WTC11 (cell line): ENCODE measurements at places on chromosomes 6 and 20.

DNA sequence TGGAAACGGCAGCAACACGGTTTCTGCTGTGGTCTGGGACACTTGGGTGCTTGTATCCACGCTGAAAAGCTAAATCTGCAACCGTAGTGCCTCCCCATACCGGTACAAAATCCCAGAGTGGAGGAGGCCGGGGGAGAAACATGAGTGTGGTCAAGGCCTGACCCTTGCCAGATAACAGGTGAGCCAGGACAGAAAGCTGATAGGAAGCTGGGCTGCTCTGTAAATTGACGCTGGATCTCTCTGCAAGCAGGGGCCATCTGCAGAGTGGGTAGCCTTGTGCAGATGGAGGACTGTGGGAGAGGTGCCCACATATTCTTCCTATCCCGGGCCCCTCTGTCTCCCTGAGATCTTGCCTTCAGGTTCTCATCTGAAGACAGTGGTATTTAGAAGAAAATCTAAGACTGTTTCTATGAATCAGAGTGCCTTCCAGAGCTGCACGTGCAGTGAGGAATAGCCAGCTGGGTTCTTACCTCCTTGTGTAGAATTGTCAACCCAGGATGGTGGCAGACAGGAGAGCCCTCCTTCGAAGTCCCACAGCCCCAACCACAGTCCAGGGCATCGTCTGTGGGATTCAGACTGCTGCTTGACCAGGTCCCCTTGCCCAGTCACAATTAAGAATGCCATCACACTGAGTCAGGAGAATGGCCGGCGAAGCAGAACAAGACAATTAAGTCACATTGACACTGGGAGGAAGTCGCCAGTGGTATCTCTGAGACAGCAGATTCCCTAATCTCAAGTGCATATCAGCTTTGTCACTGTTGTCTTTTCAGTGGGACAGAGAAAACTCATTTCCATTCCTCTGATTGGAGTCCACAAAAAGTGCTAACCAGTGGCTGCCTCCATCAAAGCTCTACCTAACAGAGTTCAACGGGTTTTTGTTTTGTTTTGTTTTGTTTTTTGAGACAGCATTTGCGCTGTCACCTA lies 100.0 kb upstream of the RIPOR2 start:
- DNase-seq = no peak

GRCh38 chr6:135537741-135538301 lies 40.3 kb upstream of the AHI1 start:
- DNase-seq = no peak

GRCh38 chr6:129567374-129567773 lies 142.6 kb downstream of the ARHGAP18 start:
- peak; percentile 78 for DNase-seq

DNA sequence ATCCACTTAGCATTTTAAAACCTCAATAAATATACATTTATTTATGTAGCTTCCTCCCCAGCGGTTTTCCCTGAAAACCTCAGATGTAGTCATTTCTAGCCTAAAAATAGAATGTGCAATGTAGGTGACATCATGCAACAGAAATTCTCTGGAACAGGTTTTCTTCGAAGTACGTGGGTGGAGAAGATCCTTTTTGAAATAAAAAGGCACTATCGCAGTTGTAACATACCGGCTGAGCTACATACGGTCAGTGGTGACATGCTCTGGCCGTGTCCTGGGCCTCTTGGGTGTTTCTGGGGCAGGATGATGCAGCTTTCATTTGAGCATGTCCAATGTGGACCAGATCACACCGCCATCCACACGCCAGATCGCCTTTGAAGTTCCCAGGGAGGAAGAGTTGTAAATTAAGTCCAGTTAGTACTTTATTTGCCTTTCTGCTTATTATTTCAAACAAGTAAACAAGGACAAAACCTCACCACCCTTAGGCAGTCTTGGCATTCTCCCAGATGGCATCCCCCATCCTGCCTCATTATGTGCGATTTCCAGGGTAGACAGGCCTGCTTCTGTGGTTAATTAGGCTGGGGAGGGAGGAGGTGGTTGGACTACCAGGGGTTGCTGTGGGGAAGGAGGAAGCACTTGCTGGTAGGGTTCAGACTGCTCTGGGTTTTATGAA lies 109.5 kb upstream of the CLDN20 start:
- DNase-seq = no peak

- no peak for DNase-seq
Observed at GRCh38 chr6:43125119-43125518, 46.0 kb upstream of the SRF start.

DNA sequence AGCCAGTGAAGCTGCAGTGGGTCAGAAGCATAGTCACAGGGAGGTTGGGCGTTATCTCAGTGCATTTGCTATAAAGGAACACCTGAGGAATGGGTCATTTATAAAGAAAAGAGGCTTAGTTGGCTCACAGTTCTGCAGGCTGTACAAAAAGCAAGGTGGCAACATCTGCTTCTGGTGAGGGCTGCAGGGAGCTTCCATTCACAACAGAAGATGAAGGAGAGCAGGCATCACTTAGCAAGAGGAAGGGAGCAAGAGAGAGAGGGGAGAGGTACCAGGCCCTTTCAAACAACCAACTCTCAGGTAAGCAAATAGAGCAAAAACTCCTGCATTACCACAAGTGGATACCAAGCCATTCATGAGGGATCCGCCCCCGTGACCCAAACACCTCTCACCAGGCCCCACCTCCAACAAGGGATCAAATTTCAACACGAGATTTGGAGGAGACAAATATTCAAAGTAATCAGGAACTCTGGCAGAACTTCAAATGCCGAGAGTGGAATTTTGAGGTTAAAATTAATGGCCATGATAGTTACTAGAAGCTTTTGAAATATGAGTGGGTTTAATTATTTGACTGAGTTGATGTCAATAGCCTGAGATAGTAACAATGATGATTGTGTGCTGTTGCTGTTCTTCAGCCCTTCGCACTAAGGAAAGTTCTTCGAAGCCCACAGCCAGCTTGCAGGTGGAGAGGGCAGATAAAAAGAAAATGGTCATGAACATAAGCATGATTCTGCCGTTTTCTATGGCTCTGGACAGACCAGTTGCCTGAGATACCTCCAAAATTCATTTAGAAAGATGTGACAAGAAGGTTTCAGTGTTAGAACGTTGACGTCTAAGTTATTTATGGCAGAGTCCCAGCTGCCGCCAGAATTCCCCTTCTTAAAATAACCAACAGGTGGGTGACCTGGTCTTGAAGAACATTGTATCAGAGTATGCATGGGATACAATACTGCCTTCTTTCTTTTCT lies 55.3 kb upstream of the ADTRP start:
- DNase-seq = peak; percentile 24

- DNase-seq = no peak
Observed at GRCh38 chr6:35165630-35166071, 24.5 kb upstream of the TCP11 start.

GRCh38 chr20:33893314-33893713 lies 82.2 kb downstream of the CHMP4B start:
- no peak for DNase-seq

- no peak for DNase-seq
Observed at GRCh38 chr6:157383471-157383870, 2.5 kb downstream of the ZDHHC14 start.

DNA sequence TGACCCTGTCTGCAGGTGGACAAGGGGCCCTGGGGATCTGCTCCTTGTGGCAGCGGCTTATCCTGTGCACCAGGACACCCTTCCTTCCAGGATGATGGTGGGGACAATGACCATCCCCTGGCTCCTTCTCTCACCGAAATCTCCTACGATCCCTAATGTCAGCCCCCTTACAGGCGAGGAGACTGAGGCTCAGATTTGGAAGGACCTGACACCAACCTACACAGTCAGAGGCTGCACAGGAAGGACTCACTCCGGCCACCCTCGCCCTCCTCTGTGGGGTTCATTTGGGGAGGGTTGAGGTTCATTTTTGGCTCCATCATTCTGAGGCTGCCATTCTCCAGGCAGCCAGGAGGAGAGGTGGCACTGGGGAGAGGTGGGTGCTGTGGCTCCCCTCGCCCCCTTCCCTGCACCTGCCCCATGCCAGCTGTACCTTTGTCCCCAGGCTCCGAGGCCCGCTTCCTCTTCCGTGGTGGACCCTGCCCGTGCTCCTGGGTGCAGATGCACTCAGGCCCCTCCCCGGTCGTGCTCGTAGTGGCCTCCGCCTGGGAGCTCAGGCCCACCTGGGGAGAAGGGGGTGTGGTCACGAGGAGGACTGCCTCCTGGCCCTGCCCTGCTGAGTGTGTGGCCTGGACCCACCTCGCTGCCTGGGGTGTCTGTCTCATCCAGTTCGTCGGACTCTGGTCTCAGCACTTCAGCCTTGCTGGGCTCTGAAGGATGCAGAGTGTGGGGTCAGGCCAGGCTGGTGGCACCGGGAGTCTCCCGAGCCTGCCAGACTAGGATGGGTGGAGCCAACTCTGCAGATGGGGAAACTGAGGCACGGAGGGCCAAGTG lies 5.3 kb upstream of the CABLES2 start:
- no peak for DNase-seq

- no peak for DNase-seq
Observed at GRCh38 chr20:43722153-43722505, 4.7 kb downstream of the GTSF1L start.

- no peak for DNase-seq
Observed at GRCh38 chr6:43254138-43254817, 11.0 kb downstream of the TTBK1 start.

GRCh38 chr20:62133864-62134263 lies 9.3 kb downstream of the PSMA7 start:
- DNase-seq = no peak

DNA sequence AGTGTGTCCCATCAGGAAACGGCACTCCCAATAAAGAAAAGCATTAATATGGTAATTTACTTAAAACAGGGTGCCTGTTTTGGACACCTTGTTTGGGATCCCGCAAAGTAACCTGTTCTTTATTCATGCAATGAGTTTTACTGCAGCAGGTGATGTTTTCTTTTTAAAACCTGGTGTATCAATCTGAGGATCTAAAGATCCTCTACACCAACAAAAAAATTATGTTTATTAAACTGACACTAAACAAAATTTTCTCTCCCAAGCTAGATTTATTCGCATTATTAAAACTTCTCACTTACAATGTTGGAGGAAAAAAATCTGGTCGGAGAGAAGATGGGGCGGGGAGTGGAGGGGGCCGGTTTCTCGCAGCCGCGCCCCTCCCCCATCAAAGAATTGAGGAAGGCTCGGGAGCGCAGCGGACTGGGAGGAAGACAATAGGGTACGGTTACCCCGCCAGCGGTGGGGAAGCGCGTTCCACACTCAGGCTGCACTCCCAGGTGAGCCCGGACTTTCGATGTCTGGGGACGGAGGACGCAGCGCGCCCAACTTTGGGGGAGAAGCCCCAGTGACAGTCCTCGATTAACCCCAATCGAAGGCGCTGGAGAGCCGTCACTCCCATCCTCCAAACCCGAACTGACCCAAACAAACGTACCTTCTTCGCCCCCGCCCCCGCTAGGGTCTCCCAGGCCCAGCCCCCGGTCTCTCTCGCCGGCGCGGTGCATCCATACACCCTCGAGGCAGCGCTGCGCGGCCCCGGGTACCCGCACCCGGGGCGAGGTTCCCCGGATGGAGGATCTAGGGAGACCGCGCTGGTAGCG lies 1.3 kb downstream of the CD24 start:
- DNase-seq = peak; percentile 49

DNA sequence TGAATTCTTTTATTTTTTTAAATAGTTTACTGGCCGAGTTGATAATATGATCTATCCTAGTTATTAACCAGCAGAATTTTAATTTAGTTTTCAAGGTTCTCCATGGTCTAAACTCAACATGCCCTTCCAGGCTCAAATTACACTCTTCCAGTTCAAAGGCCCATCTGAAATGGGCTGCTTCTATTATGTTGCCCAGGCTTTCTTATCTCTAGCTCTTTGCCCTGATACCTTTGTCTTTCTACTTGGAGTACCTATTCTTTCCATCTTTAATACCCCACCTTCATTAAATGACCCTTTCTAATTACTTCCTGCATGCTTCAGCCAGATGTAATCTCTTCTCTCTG lies 541.2 kb upstream of the FLRT3 start:
- no peak for DNase-seq

GRCh38 chr6:154360476-154360875 lies 3.9 kb upstream of the IPCEF1 start:
- no peak for DNase-seq

- DNase-seq = no peak
Observed at GRCh38 chr20:17519606-17520285, 11.4 kb downstream of the BFSP1 start.

- DNase-seq = no peak
Observed at GRCh38 chr6:32837651-32838113, 857 bp downstream of the TAP2 start.

- DNase-seq = peak; percentile 45
Observed at GRCh38 chr6:149963212-149963461, 606 bp upstream of the ULBP1 start.

DNA sequence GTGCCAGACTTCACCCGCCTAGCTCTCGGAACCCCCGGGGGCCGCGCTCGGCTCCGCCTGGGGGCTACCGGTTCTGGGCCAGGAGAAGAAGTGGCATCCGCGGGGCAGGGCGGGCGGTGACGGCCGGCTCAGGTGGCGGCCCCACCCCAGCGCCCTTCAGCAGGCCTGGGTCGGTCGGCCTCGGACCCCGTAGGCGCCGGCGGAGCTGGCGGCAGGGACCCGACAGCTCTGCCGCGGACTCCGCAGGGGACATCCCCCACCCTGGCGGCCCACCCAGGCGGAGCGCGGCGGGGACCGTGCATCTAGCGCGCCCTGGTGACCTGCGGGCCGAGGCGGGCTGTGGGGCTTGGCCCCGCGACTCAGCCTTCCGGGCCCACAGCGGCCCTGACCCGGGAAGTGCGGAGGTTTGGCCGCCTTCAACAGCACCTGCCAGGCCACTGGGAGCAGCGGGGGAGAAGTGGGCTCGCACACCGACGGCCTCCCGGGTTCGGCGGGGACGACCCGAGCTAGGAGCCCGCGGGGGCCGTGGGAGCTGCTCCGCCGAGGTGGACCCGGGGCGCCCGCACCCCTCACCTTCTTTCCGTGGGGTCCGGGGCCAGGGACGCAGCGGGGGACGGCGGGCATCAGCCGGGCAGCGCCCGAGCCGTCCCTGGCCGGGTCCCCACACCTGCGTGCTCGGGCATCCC lies 87.1 kb downstream of the TMEM242 start:
- DNase-seq = no peak

- no peak for DNase-seq
Observed at GRCh38 chr6:79241228-79241627, 6.7 kb upstream of the HMGN3 start.

- DNase-seq = peak; percentile 11
Observed at GRCh38 chr6:18997375-18997826, 610.3 kb downstream of the RNF144B start.

DNA sequence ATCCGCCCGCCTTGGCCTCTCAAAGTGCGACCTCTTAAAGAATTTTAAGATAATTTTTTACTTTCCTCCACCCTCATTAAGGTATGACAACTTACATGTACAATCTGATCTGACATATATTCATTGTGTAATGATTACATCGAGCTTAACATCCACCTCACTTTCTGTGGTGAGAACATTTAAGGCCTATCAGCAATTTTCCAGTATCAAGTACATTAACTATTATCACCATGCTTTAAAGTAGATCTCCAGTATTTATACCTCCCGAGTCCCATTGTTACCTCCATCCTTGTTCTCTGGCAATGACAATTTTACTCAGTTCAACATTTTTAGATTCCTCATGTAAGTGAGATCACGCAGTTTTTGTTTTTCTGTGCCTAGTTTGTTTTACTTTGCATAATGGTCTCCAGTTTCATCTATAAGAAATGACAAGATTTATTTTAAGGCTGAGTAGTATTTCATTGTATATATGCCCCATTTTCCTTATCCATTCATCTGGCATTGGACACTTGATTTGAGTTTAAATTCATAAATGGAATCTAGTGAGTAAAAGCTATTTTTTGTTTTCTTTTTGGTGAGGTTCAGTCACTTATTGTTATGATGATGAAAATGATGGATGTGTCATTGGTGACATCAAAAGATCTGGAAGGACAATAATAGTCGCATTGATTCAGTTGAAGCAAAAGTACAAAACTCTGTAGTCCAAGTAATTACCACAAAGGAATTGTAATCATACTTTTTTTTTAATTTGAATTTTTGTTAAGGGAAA lies 87.0 kb downstream of the OR2B2 start:
- no peak for DNase-seq
